ENCODE measurements at places on chromosomes 3 and 15.
A peak's percentile ranks its signal among the peaks of the same experiment; 100 is the strongest.

GRCh38 chr3:163548015-163548414, 1530.3 kb downstream of the SI start:
- DNase-seq = no peak

DNA sequence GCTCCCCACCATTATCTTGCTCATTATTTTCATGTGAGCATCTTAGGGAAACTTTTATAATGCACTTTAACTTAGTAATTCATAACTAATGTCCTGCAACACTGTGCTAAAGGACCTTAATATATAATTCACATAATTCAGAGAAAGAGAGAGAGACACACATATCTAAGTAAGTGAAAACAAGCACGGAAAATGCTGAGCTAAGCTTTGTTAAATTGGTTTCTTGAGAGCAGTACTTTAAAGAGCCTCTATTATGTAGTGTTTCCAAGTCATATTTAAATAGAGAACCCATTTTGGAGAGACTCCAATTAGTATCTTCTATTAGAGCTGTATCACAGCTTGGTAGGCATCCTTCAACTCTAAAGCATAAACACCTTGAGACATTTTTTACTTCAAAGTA, 354.1 kb upstream of the SOX14 start:
- DNase-seq = no peak

DNA sequence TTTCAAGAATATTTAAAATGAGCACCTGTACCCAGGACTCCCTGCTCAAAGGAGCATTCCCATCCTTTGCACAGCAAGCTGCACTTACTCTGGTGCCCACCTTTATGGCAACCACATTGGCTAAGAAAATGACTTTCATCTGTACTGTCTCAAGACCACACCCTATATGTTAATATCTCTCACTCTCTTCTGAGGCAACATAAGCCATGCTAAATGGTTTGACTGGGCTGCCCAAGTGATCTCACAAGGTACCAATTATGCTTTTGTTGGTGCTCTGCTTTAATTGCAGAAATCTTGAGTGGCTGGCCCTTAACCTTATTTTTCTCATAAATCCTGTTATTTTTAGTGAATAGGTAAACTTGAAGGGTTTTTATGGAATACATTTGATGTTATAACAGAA, 17.7 kb downstream of the RYK start:
- no peak for DNase-seq

DNA sequence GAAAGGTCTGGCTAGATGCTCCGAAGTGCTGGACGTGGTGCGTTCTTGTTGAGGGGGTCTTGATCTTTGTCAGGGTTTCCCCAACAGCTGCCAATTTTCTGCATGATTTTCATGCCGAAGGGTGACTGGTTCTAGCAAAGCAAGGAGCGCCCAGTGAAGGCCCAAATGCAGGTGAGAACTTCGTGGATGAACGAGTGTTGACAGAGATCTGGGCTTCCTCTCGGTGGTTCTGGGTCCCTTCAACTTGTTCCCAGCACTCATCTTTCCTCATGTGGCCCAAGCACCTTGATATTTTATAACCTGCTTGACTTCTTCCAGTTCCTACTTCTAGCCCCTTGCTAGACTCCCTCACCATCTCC, 40.8 kb upstream of the TFRC start:
- no peak for DNase-seq

GRCh38 chr3:86653661-86654205, 337.2 kb downstream of the VGLL3 start:
- no peak for DNase-seq

- DNase-seq = no peak
Observed at GRCh38 chr15:33580526-33580925, 269.8 kb downstream of the RYR3 start.

DNA sequence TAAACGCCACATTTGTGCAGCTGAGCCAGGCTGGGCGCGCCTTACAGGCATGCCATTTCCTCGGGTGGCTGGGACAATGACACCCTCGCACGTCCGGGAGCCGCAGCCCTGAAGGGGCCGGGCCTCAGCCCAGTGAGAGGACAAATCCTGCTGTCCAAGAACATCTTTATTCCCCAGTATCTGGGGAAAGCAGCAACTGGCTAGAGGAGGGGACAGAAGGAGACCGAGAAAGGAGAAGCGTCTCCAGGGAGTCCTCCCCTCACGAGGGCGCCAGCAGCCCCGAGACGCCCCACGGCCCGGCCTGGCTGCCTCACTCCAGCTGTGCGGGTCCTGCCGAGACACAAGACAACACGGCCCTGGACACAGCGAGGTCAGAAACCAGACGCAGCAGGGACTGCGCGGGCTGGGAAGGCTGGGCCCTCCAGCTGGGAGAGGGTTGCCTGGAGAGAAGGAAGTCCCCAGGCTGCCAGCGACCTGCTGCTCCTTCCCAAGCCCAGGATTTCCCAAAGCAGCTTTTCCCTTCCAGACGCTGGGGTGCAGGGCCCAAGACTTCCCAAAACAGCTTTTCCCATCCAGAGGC, 130.2 kb downstream of the CHSY1 start:
- peak; percentile 64 for DNase-seq

DNA sequence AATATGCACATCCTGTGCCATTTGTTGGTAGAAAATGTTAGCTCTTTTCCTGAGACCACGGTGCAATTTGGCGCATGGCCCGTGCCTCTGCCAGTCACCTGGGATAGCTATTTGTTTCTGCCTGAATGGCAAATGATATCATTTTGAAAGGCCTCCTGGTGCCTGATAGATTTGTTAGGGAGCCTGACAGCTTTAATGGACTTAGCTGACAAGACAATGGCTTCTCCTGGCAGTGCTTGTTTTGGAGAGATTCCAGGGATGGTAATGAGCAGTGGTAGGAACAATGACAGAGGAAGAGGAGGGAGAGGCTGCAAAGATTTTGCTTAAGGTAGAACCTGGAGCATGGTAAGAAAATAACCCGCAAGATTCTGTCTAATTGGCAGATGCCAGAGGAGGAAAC, 268.5 kb downstream of the CLSTN2 start:
- no peak for DNase-seq

DNA sequence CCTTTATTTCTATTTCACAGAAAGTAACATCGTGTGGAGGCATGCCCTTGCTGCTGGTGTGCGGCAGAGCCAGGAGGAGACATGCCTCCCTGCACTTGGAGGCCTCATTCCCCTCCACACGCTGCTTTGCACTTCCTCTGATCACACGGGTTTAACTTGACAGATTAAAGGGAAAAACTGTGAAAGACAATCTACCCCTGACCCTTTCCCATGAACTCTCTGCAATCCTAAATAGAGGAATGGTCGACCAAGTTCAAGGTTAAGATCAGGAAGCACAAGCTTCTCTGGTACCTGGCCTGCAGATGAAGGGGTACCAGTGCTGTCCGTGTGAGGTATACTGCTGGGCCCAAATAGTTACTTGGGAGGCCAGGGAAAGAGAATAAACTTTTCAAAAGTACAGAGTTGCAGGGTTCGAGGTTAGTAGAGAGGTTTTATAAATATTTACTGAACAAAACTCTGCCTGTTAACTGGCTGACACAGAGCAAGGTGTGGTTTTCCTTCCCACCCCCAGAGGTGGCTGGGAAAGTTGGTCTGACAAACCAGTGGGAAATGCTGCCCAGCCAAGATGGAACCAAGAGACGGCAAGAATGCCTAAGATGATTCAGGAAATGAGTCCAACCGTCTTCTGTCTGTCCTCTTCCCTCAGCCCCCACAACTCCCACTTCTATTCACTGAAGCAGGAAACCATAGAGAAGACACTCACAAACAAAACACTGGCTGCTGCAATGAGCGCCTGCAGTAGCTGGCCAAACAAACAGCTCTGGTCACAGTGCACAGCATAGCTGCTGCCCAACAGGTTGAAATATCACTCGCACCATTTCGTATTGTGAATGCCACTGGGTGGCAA, 79.6 kb downstream of the IGF2BP2 start:
- peak; percentile 18 for DNase-seq

GRCh38 chr15:73683257-73683776, 866 bp upstream of the CD276 start:
- DNase-seq = no peak

DNA sequence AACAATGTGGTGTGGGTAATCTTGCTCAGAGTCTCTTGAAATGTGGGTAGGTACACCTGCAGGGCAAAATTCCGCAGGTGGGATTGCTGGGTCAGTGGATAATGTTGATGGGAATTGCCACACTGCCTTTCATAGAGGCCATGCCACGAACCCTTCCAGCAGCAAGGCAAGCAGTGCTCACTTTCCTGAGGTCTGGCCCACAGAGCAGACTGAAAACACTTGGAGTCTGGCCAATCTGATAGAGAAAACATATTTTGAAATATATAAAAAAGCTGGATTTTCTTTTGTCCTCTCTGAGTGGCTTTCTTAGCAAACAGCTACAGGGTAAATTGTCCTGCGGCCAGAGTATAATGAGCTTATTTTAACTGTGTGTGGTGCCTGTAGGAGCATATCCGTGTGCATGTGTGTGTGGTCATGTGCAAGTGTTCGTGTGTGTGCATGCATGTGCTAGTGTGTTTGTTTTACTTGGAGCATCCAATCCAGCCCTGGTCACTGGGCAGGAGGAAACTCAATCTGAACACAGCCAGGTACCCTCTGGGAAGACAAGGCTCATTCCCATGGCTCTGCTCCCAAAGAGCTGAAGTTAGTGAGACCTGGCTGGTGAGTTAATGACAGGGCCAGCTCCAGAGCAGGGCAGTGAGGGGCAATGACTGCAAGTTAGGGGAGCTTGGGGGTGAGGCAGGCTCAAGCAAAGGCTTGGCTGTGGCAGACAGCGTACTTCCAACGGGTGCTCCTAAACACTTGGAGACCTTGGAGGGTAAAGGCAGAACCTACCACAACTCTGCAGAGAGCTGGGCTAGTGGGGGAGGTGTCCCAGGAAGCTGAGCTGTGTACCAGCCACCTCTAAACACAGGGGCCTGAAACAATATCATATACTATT, 91.3 kb downstream of the PLXNA1 start:
- no peak for DNase-seq

- DNase-seq = no peak
Observed at GRCh38 chr15:26091184-26091583, 228.1 kb upstream of the ATP10A start.

- no peak for DNase-seq
Observed at GRCh38 chr3:10546181-10546624, 40.8 kb upstream of the ATP2B2 start.

- DNase-seq = no peak
Observed at GRCh38 chr15:89794627-89795241, 18.6 kb downstream of the MESP2 start.

DNA sequence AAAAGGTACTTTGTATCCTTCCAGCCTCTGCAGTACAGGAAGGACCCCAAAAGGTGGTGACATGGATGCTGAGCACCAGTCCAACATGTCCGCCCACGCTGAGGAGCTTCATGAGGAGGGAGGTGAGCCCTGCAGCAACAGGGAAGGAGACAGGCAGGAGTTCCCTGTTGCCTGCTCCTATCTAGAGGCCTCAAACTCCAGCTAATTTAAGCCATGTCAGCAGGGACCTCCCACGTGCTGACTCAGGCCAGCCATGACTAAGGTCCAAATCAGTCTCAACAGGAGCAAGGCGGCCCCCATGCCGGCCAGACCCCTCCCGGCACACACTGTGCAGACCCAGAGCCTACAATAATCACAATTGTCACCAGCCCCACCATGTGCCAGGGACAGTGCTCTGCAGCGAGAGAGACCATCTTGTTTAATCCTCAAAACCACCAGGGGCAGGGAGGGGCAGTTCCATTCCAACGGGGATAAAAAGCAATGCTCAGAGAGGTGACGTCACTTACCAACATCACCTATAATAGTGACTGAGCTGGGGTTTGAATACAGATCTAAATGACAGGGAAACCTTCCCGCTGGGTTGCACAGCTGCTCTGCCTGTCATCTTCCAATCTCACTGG, 54.5 kb upstream of the GATA2 start:
- no peak for DNase-seq

- DNase-seq = peak; percentile 40
Observed at GRCh38 chr3:194103983-194104751, 31.8 kb upstream of the HES1 start.

GRCh38 chr3:190697901-190698300, 164.6 kb downstream of the GMNC start:
- no peak for DNase-seq

- no peak for DNase-seq
Observed at GRCh38 chr3:44825264-44825925, 36.3 kb upstream of the TMEM42 start.

DNA sequence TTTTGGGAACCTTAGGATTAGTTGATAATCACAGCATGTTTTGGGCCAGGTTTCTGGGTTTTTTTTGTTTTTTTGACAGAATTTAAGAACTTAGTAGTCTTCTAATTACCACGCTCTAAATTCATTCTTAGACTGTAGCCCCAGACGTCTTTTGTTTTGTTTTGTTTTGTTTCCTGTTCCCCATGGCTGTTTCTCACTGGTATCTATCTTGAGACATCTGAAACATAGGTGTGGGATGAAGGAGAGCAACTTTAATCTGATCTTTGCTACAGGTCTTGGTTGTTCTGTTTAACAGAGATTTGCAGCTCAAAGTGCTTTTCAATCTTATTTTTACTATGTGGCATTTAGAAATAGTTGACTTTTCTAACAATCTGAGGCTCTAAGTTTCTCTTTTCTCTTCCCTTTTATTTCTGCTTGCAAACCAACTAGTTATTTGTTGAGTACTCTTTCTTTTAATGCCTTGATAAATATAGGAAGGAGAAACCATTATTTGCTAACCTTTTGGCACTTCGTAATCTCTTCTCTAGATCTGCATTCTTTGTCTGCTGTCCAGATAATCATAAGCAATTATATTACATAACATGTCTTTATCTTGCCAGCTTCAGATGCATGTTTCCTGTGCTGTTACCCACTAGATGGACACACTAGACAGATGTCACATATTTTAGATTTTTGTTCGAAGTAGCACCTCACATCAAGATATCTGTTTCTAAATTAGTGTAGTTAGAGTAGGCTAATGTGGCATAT, 40.9 kb downstream of the FBXL2 start:
- no peak for DNase-seq

DNA sequence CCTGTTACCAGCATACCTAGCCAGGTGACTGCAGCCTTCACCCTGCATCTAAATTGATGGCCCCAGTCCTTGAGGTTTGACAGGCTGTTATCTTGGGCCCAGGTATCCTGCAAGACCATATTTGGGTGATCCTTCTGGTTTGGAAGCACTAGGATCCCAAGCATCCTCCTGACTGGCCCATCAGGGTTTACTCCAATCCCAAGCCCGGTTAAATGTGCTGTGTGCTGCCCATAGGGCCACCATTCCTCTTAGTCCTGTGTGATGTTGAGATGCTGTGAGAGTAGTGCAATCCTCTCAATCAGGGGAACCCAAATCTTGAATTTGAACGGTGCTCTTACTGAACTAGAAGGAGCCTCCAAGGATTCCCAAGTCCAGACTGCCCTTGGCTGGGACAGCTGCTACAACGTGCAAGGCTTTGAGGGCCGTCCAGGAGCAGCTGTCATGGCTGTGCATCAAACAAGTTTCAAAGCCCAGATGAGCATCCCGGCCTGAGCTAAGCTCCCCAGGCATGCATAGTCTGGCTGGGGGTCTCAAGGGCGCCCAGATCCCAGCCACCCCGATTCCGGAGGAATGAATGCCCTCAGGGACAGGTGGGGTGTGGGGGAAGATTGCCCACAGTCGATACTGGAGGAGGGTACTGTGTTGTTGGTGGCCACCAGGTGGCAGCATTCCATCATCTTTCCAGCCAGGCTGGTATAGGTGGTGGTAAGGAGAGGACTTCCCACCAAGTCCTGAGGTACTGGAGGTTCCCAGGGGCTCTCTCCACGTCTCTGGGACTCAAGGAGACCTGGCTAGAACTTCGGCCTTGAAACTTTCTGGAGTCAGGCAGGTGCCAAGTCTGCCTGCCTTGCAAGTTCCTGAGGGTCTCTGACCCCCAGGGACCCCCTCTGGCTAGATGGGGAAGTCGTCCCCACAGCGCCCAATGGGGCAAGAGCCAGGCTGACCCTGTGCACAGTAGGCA, 32.6 kb downstream of the RBM5 start:
- peak; percentile 79 for DNase-seq

GRCh38 chr3:131582438-131582837, 79.7 kb upstream of the MRPL3 start:
- no peak for DNase-seq

Measured in GM12891 (cell line).